PC-3 (cell line): ENCODE measurements at places on chromosomes 7 and 10. TPM values are rescaled to one million over a fixed set of nuclear protein-coding genes. Genes with fewer than 3 reads are reported as not detected.

The OLAH gene
- total RNA-seq: not detected in 2 replicates

GRCh38 chr10:48274636-48275035 is at the start of gene FRMPD2:
Gene FRMPD2, minus strand, starts transcription at chr10:48274696. Its CDS starts 129 bp downstream, at chr10:48274567.
- H3K4me1 ChIP-seq: peaks cover 4% of the 10 kb centered on the region
- DNase-seq: no peak
- H3K27me3 ChIP-seq: no peaks in the 10 kb centered on the region
- H3K36me3 ChIP-seq: no peaks in the 10 kb centered on the region
- no peak within 1 kb of the TSS for H3K4me3 ChIP-seq

DNA sequence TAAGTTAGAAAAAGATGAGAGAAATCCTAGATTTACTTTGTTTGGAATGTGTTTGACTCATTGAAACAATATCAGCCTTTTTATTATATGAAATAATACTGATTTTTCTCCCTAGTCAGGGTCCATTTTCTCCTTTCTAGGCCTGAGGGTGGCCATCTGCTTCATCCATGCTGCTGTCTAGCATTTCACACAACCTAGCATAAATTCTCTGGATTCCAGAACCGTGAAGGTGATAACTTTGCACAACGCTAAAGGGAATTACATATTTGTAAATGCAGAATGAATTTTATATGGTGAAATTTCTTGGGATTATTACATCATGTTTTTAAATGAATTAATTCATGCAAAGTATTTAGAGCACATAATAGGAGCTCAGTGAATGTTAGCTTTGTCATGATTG is 505.1 kb downstream of the INHBA start:
- no peak overlapping the region for H3K4me3 ChIP-seq
- no peak overlapping the region for H3K27ac ChIP-seq
- H3K4me1 ChIP-seq: no peaks in the 10 kb centered on the region
- no peaks in the 10 kb centered on the region for H3K36me3 ChIP-seq
- DNase-seq: no peak

- H3K36me3 ChIP-seq: no peaks in the 10 kb centered on the region
- no peaks in the 10 kb centered on the region for H3K27me3 ChIP-seq
- no peaks in the 10 kb centered on the region for H3K4me1 ChIP-seq
- H3K27ac ChIP-seq: no peak overlapping the region
- H3K4me3 ChIP-seq: no peak overlapping the region
- no peak for DNase-seq
Measured at GRCh38 chr10:1612908-1613307, 124.4 kb downstream of the ADARB2 start.
